Left renal pelvis (tissue), 4 donors: ENCODE measurements at places on chromosomes 5 and 9. TPM values are rescaled to one million over a fixed set of nuclear protein-coding genes. Genes with fewer than 3 reads are reported as not detected.

The HK3 gene
- 0.69 TPM for polyA plus RNA-seq

The FOXD4L5 gene
- 0.46 TPM for polyA plus RNA-seq

DNA sequence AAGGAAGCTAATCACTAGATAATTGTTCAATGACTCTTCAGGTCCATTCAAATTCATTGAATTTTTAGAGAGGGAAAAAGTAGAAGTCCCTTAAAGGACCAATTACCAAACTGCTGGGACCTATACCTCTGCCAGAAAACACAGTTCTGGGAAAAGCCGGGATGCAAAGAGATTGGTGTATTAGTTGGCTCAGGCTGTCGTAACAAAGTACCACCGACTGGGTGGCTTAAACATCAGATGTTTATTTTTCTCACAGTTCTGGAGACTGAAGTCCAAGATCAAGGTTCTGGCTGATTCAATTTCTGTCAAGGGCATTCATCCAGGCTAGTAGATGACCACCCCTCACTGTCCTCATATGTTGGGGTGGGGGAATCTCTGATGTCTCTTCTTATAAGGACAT is 177.1 kb upstream of the FSTL4 start:
- no peak for DNase-seq

- no peak for DNase-seq
Measured at GRCh38 chr9:98786750-98787510, 9.4 kb downstream of the ANKS6 start.

GRCh38 chr9:134704498-134704897 is 62.9 kb downstream of the COL5A1 start:
- no peak for DNase-seq
